ENCODE measurements at places on chromosomes 4 and X.

DNA sequence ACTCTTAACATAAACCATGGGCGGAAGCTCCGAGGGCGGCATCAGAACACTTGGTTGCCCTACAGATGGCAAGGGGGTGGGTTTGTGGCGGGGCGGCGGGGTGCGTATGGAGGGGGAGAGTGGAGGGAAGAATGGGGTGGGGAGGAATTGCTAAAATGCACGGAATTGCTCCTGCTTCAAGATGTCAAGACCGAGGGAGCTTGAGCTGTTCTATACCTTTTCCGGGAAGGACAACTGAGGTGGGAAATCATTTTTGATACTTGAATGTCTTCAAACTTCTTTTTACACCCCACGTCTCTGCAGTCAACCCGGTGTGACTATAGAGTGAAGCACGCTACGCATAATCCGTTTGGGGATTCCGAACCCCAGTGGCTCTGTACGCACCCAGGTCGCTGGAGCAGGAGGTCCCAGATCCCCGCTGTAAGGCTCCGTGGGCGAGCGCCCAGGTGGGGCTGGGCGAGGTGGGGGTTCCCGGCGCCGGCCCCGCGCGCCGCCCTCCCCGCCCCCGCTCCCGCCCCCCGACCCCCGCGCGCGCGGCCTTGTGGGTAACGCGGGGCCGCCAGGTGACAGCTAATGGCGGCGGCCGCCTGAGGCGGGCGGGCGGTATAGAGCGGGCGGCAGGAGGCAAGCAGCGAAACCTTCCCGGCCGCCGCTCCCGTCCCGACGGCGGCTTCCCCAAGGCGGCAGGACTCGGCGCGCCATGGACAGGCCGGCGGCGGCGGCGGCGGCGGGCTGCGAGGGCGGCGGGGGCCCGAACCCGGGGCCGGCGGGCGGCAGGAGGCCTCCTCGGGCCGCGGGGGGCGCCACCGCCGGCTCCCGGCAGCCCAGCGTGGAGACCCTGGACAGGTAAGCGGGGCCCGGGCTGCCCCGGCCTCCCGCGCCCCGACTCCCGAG is at the start of gene MTMR1:
TSS of gene MTMR1 (plus strand) at position 566 of the 894 bp plus-strand sequence. CDS start at position 701, 135 bp downstream.
- peak; percentile 30 for DNase-seq

- peak; percentile 38 for DNase-seq
Observed at GRCh38 chr4:52853351-52853750, 8.8 kb upstream of the RASL11B start.

DNA sequence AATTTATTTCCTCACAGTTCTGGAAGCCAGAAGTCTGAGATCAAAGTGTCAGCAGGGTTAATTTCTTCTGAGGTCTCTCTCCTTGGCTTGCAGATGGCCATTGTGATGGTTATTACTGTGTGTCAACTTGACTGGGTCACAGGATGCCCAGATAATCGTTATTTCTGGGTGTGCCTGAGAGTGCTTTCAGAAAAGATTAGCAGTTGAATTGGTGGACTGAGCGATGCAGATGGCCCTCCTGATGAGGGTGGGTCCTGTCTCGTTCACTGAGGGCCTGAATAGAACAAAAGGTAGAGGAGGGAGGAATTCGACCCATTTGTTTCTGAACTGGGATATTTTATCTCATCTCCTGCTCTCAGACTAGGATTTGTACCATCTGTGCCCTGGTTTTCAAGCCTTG is 15.7 kb downstream of the SMIM43 start:
- DNase-seq = no peak

- no peak for DNase-seq
Observed at GRCh38 chrX:46611658-46612362, 38.2 kb downstream of the CHST7 start.

- DNase-seq = no peak
Observed at GRCh38 chrX:2501559-2502102, 855 bp upstream of the DHRSX start.

GRCh38 chr4:17094159-17094875 is 195.9 kb upstream of the LDB2 start:
- DNase-seq = no peak

DNA sequence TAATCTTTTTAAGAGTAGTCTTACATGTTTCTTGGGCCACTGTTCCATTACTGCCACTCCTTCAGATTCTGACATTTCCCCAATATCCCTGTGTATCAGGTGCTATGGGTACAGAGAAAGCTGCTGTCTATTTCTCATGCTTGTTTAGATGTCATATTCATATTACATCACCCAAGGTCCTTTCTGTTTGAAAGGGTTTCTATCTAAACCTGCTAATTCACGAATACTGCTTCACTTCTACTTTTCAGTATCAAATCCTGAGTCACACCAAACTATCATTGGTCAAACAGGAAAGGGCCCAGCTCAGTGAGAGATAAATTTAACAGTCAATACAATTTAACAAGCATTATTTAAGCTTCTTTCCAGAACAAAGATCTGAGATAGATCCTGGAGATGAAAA is 241.4 kb downstream of the UGT8 start:
- no peak for DNase-seq

DNA sequence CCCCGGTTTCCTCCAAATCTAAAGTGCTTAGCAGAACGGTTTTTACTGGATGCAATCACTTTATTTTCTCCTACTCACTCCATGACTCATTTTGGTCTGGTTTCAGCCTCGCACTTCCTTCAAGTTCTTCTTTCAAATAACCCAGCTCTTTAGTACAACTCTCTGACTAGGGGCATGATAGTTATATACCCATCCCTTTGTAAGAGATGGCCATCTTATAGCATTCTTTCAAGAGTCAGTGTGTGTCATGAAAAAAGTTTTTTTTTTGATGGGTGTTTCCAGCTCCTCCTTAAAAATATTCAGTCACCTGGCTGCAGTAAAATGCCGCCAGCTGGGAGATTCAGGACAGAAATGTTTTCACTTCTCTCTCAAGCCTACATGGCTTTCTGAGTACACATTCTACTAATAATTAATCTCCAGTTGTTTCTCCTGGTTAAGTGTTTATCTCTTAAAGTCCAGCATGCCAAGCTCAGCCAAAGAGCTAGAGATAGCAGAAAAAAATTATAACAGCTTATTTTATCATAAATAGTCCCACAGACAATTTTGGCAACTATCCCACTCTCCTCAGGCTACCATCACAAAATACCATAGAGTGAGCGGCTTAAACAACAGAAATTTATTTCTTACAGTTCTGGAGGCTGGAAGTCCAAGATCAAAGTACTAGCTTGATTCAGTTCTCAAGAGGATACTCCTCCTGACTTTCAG is 139.3 kb downstream of the GASK1B start:
- DNase-seq = peak; percentile 87

DNA sequence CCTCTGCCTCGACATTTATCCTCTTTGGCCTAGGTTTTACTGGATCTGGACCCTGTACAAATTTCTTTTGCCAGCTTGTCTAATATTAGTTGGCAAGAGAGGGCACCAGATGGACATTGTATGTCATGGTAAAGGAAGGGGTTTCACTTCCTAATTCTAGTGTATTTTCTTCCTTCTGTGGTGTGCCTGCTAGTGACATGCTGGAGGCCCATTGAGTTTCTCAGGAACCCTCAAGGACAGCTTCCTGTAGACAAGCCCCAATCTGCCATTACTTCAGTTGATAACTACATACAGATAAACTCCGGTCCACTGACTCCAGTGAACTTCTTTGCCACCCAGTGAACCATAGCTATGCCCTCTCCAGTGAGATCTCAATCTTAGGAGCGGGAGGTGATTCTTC is 116.9 kb downstream of the STPG2 start:
- no peak for DNase-seq

- DNase-seq = peak; percentile 86
Observed at GRCh38 chrX:26262121-26262523, 46.2 kb downstream of the MAGEB5 start.

DNA sequence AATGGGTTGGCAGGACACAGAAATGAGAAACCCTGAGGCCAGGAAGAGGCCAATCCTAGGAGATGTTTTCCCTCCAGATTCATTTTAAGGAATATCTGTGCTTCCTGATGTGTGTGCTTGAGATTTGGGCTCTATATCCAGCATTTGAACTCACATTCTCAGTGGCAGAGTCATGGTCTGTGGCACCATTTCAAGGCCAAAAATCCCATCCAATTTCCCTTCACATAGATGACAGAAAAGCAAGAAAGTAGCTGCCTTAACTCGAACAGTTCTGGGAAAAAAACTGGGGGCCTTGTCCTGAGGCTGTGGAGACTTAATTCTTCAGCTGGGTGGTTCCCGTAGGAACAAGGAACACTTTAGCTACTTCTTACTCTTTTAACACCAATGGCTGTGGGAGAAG is 27.4 kb downstream of the TAF7L start:
- DNase-seq = no peak

DNA sequence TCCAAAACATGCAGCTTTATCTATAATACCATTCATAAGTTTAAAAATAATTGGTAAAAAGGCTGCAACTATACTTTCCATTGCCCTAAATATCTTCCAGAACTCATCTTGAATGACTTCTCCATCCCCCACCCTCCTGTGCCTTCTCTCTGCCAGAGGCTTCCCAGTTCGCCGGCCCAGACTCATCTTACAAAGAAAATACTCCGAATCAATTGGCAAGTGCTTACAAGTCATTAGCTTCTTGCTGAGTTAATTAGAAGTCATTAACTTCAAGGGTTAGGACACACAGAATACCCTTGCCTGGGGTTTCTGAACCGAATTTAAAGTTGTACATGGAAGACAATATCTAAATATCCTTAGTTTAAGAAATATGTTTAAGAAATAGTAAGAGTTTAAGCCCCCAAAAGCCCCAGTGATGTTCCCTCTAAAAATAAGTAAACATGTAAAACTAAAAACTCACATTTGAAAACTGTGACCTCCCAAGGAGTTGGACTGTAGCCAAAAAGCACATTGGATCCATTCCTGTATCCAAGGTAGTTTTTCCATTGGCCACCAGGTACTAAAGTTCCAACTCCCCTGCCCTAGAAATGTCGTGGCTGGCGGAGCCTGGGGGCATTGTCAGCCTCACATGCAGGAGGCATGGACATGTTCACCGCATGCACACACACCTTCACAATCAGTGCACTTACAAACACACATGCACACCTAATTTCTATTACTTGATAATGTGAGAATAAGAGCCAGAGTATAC is 535.2 kb upstream of the FAT1 start:
- no peak for DNase-seq
